ENCODE measurements at places on chromosomes 4 and X. TPM values are rescaled to one million over a fixed set of nuclear protein-coding genes. Genes with fewer than 3 reads are reported as not detected.

GRCh38 chr4:62324215-62324614 lies 1124.1 kb downstream of the ADGRL3 start:
- no peak for DNase-seq

- DNase-seq, result no peak
Measured at GRCh38 chr4:175951794-175952193, 113.8 kb upstream of the WDR17 start.

PWWP3B gene
- not detected for total RNA-seq

- no peak for DNase-seq
Measured at GRCh38 chr4:165060938-165061337, 7.3 kb downstream of the TRIM75 start.

- no peak for DNase-seq
Measured at GRCh38 chrX:9693307-9694001, 72.2 kb downstream of the GPR143 start.

LRP2BP gene
- 1.3 TPM for total RNA-seq

GRCh38 chrX:131047180-131047579 lies 11.0 kb upstream of the ARHGAP36 start:
- DNase-seq, result no peak

DNA sequence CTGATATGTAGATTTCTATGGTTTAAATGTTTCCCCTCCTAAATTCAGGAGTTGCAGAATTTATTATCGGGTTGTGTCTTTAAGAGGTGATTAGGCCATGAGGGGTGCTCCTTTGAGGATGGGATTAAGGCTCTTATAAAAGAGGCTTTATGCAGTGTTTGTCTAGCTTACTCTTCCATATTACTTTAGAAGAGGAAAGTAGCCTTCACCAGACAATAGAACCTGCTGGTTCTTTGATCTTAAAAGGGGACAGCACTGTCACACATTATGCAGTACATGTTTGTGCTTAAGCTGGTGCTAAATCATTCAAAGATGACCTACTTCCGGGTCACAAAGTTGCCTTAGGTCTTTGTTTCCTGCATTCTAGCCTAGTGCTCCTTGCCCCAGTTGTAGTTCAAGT lies 81.0 kb downstream of the CPXCR1 start:
- DNase-seq, result no peak

DNA sequence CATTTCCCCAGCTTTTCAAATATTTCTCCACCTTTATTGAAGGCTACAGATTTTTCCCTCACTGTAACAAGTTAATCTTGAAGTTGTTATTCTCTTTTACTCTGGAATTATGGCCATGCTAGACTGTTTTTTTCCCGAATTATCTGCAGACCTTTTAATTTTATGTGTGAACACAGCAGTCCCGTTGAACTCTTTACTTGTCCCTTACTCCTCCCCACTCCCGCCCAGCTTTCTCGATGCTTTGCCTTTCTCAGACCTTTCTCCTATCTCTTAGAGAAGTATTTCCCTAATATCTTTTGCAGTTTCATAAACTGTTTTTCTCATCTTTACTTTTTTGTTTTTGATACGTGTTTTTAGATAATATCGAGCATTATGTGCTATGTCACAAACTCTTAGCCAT lies 776 bp downstream of the CEP44 start:
- DNase-seq, result no peak

- DNase-seq, result no peak
Measured at GRCh38 chrX:10242026-10242425, 85.3 kb downstream of the CLCN4 start.

GRCh38 chr4:140131675-140132229 lies 22.2 kb downstream of the MAML3 start:
- DNase-seq, result no peak

GRCh38 chr4:113732967-113733527 lies 28.5 kb downstream of the CAMK2D start:
- no peak for DNase-seq

- no peak for DNase-seq
Measured at GRCh38 chrX:75114638-75115037, 41.4 kb downstream of the ABCB7 start.

LONRF3 gene
- 0.26 TPM for total RNA-seq

DNA sequence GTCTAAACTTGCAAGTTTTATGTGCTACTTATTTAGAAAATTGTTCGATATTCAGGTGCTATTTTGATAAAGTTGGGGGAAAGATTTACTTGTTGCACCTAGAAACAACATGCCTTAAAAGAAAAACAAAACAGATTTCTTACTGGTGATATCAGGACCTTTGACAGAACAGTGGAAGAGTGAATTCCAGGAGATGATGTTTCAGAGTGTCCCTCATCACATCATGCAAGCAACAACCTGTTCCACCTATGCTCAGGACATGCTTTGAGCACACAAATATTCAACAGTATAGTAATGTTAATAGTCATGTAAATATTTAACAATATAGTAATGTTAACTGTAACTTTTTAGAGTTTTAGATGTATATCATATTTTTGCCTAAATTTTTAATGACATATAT lies 23.9 kb upstream of the RNF128 start:
- DNase-seq, result no peak

SLC16A2 gene
- total RNA-seq, result not detected

GRCh38 chr4:158020176-158020575 lies 152.6 kb downstream of the GASK1B start:
- DNase-seq, result no peak

USP46 gene
- total RNA-seq, result 4.6 TPM

- no peak for DNase-seq
Measured at GRCh38 chr4:138978028-138978585, 37.5 kb upstream of the NOCT start.

DNA sequence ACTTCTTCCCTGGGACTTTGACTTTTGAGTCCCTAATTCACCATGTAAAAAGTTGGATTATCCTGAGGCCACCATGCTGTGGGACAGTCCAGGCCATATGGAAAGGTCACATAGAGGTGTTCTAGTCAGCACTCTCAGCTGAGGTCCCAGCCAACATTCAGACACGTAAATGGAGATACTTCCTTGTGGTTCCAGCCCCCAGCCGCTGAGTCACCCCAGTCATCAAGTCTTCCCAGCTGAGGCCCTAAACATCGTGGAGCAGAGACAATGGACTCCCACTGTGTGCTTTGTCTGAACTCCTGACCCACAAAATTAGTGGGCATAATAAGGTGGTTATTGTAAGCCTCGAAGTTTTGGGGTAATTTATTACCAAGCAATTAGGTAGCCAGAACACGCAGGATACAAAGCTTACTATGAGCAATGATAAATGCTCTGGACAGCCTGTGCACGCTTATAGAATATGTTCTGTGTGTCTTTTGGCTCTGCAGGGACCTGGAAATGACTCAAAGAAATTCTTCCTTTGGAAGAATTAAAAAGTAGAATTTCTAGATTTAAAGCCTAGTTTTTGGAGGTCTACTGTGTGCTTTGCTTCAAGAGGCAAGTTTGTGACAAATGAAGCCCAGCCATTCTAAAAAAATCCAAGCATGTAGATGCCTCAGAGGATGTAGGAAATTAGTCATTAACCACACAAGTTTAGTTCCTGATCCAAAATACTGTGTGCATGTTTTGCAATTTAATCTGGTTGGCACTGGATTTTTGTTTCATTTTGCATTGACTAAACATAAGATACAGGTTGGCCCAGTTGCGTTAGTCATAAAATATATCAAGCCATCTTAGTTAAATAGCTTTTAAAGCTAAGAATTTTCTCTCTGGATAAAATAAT lies 33.2 kb upstream of the SLC9A7 start:
- no peak for DNase-seq

DNA sequence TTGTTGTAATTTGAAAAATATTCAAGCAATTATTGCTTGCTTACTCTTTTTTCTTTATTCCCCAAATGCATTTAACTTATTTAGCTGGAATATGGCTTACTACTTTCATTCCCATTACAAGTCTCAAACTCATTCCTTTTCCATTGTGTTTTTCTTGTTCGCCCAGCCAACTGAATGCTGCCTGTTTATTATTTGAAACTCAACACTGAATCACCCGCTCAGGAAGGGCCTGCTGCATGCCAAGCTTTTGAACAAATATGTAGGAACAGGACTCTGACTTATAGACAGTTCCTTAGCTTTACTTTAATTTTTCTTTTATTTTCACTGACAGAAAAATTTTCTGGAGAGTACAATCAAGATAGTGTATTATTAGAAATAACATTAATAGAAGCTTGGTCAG lies 12.9 kb downstream of the PCDH18 start:
- no peak for DNase-seq

- DNase-seq, result no peak
Measured at GRCh38 chr4:173074501-173074946, 94.1 kb upstream of the GALNT7 start.

GRCh38 chr4:30744957-30745640 lies 24.9 kb downstream of the PCDH7 start:
- no peak for DNase-seq

- DNase-seq, result no peak
Measured at GRCh38 chr4:107625391-107625902, 94.6 kb downstream of the PAPSS1 start.

GRCh38 chr4:90958256-90958895 lies 831.2 kb downstream of the CCSER1 start:
- DNase-seq, result no peak

DNA sequence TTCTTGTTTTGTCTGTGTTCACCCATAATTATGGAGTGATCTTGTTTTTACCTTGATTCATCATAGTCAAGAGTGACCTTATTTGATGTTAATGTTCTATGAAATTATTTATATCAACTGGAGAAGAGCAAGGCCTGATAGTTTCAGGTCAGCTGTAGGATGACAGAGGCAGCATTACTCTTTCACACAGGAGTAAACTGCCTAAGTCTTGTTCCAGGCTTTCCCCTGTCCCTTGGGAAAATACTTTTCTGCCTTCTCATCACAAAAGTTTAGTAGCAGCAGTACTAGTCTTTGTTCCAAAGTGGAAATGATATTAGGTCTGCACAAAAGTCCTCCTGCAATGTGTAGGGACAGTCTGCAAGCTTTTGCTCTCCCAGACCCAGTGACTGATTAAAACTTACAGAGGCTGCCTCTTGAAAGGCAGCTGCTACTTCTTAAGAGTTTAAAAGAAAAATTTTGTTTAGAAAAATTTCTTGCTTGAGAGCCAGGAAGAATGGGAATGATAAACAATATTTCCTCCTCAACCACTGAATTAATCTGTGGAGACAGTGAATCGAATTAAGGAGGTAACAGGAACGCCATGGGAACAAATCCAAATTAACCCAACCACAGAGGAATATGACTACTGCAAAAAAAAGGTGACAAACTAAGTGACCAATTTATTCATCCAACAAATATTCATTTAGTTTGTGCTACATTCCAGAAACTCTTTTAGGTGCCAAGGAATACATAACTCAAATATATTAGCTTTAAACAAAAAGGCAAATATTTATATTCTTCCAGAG lies 991.4 kb upstream of the PABPC4L start:
- no peak for DNase-seq

GRCh38 chrX:106626789-106627188 lies 15.0 kb downstream of the RADX start:
- no peak for DNase-seq

GRCh38 chrX:118579417-118579816 lies 83.8 kb downstream of the DOCK11 start:
- no peak for DNase-seq

- no peak for DNase-seq
Measured at GRCh38 chr4:8285976-8286718, 16.6 kb downstream of the HTRA3 start.

- no peak for DNase-seq
Measured at GRCh38 chr4:74667438-74667837, 126.9 kb downstream of the BTC start.

SSX4 gene
- not detected for total RNA-seq

FAM50A gene
- 63.5 TPM for total RNA-seq

GRCh38 chr4:87092389-87093141 lies 127.9 kb downstream of the KLHL8 start:
- no peak for DNase-seq

DNA sequence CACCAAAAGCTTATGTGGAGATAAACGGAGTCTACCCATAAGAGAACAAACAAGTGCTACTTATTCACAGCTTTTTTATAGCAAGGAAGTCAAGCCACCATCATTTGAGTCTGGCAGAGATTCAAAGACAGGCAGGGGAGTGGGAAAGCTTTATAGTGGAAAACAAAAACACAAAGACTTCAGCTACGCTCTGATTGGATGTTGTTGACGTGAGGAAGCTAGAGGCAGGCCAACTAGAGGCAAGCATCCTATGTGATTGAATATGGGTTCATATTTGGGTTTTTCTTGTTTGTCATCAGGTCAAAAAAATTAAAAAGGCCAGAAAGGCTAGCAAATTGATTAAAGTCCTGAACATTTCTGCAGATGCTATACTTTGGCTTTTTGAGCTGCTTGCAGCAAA lies 719 bp upstream of the TCEAL4 start:
- DNase-seq, result no peak
